Stimulated activated CD4-positive, alpha-beta T cell treated with anti-CD3 and anti-CD28 coated beads, Interleukin-1b, Interleukin-23, amount 100 ng/mL, for 1 hour (primary cell): ENCODE measurements at places on chromosomes 5 and 9.

GRCh38 chr5:132742626-132743025, 4.6 kb upstream of the CCNI2 start:
- DNase-seq = no peak

- no peak for DNase-seq
Measured at GRCh38 chr5:73974871-73975360, 348.9 kb downstream of the ARHGEF28 start.

- no peak for DNase-seq
Measured at GRCh38 chr5:126081209-126081608, 342.0 kb upstream of the GRAMD2B start.

DNA sequence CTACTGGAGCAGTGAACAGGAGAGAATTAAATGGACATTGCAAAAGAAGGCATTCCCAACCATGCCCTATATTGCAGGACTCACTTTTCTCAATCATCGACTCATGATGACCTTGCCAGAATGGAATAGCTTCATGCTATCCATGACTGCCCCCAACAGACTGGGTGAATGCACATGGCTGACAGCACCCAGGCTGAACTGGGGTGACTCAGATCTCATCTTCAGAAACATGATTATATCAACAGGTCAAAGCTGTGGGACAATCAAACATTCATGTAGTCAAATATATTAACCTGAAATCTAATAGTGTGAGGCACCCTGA, 34.7 kb upstream of the MIER3 start:
- DNase-seq = no peak

DNA sequence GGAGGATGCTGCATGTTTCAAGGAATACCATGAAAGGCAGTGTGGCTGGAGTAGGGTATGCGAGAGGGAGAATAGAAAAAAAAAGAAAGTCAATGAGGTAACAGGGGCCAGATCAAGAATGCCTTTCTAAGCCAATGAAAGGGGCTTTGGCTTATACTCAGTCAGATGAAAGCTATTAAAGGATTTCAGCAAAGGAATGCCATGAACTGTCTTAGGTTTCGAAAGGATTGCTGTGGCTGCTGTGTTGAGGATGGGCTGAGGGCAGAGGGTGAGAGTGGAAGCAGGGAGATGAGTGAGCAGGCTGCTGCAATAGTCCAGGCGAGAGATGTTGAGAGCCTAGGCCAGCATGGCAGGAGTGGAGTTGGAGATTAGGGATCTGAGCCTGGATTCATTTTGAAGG, 135.4 kb upstream of the CKMT2 start:
- no peak for DNase-seq

GRCh38 chr9:100577776-100578448, at the start of gene CAVIN4:
CAVIN4 (plus strand) TSS chr9:100578079; CDS start chr9:100578144, 65 bp downstream.
- no peak for DNase-seq

GRCh38 chr5:30850866-30851265, 342.6 kb upstream of the CDH6 start:
- no peak for DNase-seq

DNA sequence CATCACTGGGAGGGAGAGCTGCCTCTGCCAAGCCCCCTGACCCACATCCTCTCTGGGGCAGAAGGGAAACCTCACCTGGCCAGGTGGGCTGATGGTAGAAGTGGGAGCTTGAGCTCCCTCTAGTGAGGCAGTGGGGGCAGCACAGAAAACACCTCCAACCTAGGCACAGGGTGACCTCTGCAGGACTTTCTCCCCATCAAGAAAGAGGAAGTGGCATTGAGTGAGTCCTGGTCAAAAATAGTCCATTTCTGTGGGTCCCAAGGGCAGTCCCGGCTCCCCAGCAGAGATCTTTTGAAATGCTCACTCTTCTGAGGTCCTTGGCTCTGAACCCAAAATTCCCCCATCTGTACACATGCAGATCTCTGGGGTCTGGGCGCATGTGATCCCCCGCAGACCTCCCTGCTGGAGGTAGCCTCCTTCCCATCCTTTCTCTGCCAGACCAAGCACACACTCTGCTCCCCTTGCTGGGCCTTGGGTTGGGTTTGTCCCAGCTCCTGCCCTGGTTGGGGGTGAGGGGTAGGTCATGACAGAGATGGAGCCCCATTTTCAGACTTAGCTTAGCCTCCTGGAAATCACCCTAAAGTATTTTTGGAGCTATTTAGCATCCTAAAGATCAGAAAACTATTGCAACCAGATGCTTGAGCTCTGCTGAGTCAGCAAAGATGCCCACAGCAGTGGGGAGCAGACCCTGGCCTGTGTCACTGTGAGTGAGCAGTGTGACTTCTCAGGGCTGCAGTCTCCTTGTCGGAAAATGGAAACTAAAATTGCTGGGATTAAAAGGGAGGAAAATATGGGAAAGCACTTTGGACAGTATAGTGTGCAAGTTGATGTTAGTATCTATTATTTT, 41.6 kb upstream of the LCP2 start:
- no peak for DNase-seq

DNA sequence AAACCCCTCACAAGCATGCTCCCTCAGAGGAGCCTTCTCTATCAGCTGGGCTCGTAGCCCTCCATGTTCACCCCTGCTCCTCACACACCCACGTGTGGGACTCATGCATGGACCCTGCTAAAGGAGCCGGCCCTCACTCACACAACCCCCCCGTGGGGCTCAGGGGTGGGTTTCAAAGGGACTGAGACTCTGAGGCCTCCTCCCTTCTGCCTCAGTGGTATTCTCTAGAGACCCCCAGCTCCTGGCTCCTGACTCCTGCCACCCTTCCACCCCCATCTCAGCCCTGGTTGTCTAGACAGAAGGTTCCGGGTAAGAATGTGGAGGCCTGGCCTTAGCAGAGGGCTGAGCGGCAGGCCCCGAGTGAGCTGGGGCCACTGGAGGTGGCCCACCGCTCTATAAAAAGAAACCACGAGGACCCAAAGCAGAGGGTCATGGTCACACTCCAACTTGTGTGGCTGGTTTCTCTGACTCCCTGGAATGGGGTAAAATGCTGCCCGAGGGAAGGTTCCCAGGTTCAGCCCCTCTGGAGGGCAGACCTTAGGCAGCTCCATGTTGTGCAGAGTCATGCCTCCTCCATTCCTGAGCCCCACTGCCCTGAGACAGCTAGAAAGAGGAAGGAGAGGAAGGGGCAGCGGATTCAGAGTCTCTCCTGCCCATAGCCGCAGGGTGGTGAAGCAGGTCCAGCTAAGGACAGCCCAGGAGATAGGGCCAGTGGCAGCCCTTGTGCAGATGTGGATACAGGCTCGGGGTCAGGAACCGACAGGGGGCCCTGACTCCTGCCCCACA, 10.8 kb downstream of the SEPTIN8 start:
- DNase-seq = no peak

DNA sequence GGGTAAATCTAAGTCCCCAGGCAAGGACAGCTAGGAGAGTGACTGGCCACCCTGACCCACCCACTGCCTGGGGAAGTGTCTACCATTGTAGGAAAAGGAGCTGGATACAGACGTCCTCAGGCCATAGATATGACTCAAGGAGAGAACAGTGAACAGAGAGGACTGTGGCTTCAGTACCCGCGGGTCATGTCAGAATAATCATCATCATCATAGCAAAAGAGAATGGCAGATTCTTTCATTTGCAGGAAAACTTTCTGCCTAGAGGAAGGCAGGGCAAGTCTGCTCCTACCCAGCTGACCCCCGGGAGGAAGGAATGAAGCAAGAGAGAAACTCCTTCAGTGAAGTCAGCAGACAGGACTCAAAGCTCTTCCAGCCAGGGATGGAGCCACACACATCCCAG, 52.2 kb upstream of the UBTD2 start:
- no peak for DNase-seq

DNA sequence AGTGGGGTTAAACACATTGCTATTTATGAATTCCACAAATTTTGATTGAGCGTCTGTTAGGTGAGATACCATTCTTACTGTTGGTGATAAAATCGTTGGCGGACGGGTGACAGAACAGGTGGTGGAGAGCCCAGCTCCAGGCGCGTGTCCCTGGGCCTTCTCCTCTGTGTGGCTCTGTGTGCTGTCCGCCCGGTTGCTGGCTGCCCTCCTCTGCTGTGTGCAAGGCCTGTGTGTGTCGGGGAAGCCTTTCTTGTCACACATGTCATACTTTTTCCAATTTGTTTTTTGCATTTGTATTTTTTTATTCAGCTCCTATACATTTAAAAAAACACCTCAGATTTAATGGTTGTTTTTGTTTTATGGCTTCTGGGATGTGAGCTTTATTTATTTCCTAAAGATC, 33.9 kb downstream of the TENT4A start:
- no peak for DNase-seq

DNA sequence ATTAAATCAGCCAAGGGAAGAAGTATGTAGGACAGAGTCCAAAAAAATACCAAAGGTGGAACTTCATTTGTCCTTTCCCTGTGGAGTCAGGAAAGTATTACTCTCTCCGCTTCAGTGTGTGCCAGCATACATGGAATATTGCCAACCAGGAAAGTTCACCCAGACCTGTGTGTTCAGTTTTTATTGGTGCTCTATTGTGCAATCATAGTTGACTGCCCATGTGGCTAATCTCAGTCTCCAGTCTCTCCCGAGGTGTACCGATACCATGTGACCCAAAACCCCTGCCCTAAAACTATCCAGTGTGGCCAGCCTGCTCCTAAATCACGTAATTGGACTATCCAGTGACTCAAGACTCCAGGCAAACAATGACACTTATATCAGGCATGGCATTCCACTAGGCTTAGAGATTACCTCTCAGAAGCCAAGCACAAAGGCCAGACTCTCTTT, 38.8 kb downstream of the NFX1 start:
- no peak for DNase-seq

DNA sequence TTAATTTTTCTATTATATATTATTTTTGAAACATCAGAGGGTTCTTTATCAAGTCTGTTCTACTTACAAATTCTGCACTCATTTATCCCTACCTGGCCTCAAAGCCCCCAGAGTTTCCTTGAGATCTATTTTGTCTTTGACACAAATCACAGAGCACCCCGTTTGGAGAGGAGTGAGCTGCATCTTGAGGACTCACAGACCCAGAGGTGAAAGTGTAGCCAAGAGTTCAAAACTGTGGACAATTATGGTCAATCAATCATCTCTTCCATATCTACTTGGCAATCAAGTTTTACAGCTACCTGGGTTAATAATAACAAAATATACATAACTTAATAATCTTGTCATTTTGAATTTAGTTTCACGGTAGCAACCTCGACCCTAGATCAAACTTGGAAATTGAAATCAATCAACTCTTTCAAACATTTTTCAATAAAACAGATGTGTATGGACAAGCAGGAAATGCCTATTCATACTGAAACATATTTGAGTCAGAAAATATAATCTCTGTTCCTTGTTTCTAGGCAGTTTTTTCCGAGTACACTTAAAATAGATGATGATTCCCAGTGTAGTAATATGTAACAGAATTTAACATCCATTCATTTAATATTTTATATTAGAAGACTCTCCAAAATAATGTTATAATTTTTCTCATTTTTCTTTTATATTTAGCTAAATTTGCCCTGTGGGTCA, 13.7 kb upstream of the SYK start:
- DNase-seq = no peak

GRCh38 chr5:131647048-131647769, 12.2 kb upstream of the RAPGEF6 start:
- DNase-seq = no peak

DNA sequence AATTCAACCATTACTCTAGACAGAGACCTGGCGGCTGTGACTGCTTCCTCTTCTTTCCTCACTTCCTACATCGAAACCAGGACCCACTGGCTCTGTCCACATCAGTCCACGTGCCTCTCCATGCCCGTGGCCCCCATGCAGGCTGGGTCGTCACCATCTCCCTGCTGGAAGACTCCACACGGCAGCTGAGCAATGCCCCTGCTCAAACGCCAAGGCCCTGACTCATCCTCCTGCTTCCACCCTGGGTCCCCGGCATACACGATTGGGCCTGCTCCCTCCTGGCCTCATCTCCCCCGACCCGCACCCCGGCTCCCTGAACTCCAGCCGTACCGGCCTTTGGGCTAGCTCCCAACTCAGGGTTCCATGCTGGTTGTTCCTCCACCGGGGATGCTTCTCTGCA, 67.2 kb upstream of the IER5L start:
- no peak for DNase-seq

- no peak for DNase-seq
Measured at GRCh38 chr5:39498278-39498952, 73.6 kb upstream of the DAB2 start.

DNA sequence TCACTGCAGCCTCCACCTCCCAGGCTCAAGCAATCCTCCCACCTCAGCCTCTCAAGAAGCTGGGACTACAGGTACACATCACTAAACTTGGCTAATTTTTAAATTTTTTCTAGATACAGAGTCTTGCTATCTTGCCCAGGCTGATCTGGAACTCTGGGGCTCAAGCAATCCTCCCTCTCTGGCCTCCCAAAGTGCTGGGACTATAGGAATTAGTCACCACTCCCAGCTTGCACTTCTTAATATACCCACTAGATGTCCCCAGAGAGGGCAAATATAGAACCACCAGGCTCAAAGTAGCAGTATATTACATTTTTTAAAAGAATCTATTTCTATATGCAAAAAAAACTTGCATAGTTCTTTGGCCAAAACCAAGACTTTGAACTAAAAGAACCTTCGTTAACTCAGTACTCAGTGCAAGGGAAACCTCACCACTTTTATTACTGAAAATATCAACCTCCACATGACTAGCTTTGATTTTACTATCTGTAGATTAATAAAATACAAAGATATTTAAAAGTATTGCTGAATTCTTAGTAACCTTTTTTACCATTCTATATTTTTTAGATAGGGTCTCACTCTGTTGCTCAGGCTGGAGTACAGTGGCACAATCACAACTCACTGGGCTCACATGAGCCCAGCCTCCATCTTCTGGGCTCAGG, 25.8 kb upstream of the HSD17B3 start:
- DNase-seq = peak; percentile 2

- no peak for DNase-seq
Measured at GRCh38 chr9:15834541-15834940, 281.7 kb downstream of the CCDC171 start.

- DNase-seq = no peak
Measured at GRCh38 chr9:120775859-120776258, 17.4 kb downstream of the FBXW2 start.

GRCh38 chr9:114522286-114522685, 17.0 kb upstream of the WHRN start:
- DNase-seq = no peak
